ENCODE measurements at places on chromosomes 5 and 9.

GRCh38 chr5:58683567-58683966 is 100.7 kb downstream of the RAB3C start:
- DNase-seq, result no peak

- DNase-seq, result no peak
Observed at GRCh38 chr5:66603164-66603563, 7.0 kb downstream of the MAST4 start.

- DNase-seq, result no peak
Observed at GRCh38 chr5:56482363-56482762, 249.2 kb upstream of the ANKRD55 start.

DNA sequence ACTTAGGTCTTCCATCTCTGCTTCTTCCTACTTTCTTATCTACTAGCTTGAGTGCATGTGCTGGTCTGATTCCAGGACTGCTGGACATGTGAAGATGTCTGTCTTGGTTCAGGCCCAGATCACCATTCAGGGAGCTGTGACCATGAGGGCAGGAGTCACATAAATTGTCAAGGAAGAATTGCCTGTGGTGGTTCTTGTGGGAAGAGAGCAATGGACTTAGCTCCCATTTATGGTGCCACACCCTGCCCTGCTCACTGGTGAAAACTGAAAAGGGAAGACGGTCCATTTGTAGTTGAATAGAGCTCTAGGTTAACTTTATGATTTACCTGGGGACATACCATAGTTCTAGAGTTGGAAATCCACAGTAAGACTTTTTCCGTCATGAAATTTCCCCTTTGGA is 244.3 kb upstream of the ZNF608 start:
- no peak for DNase-seq

GRCh38 chr5:57176350-57176857 is 2.5 kb downstream of the GPBP1 start:
- no peak for DNase-seq

GRCh38 chr5:128276537-128277216 is 193.1 kb downstream of the SLC12A2 start:
- no peak for DNase-seq

DNA sequence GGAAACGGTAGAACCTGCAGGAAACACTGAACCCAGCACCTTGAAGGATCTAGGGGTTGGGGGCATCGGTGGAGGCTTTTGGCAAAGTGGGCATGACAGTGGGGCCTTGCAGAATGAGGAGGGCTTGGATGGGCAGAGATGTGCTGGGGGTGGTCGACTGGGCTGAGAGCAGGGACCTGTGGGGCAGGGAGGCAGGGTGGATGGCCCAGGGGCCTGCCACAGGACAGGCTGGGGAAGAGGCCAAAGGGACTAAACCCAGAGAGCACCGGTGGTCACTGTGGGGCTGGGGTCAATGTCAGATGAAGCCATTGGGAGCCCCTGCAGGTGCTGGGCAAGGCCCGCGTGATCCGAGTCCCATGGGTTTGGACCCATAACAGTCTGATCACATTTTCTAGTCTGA is 175.3 kb downstream of the DAB2IP start:
- DNase-seq, result no peak
